Epithelial cell of proximal tubule (primary cell): ENCODE measurements at places on chromosomes 7 and 10. TPM values are rescaled to one million over a fixed set of nuclear protein-coding genes. Genes with fewer than 3 reads are reported as not detected.

Gene PRLHR
- not detected in 2 replicates for total RNA-seq

Gene TET1
- total RNA-seq = 0.52 and 1.0 TPM in 2 replicates

Gene GARIN1A
- total RNA-seq = 0.07 TPM in 1 of 2 replicates, not detected in the other

Gene OR2A1
- 0.17 TPM in 1 of 2 replicates, not detected in the other for total RNA-seq

Gene TFPI2
- total RNA-seq = 144 and 162 TPM in 2 replicates

Gene ZC3HAV1L
- 15.8 and 39.3 TPM in 2 replicates for total RNA-seq

Gene DDC
- 0.29 and 1.4 TPM in 2 replicates for total RNA-seq

Gene GPNMB
- 10.6 and 10.9 TPM in 2 replicates for total RNA-seq

Gene AOAH
- 0.51 and 1.2 TPM in 2 replicates for total RNA-seq

Gene CPA1
- total RNA-seq = not detected in 2 replicates

Gene IDI1
- 40.7 and 118 TPM in 2 replicates for total RNA-seq

Gene GSTO1
- 195 and 207 TPM in 2 replicates for total RNA-seq

Gene TAS2R40
- not detected in 2 replicates for total RNA-seq

GRCh38 chr7:2567679-2568278, 9.0 kb downstream of the IQCE start:
- no peak for DNase-seq

GRCh38 chr10:104247513-104248146, 7.1 kb upstream of the GSTO1 start:
- DNase-seq = no peak

DNA sequence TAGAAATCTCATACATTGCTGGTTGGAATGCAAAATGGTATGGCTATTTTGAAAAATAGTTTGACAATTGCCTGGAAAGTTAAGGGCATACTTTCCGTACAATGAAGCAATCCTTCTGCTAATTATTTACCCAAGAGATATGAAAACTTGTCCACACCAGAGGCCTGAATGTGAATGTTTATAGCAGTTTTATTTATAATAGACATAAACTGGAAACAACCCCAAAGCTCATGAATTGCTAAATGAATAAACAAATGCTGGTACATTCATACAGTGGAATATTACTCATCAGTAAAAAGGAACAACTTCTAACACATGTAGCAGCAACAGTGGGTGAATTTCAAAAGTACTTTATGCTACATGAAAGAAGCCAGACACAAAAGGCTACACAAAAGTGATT, 42.7 kb downstream of the MMRN2 start:
- DNase-seq = no peak

DNA sequence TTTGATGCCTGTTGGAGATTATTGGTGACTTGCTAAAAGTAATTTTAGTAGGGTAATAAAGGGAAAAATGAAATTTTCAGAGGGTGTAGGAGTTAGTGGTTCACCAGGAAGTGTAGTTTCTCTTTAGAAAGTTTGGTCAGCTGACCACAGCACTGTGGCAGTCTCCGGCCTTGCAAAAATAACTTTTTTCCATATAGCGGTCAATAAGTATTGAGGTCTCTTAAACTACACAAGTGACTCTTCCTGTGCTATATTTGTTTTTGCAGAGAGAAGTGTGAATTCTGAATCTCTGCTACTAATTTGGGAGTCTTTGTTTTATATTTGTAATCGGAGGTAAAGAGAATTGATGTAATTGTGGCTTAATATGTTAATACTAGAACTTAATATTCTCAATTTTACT, 24.3 kb downstream of the PTPN12 start:
- no peak for DNase-seq

GRCh38 chr7:134182078-134182477, 54.9 kb downstream of the LRGUK start:
- no peak for DNase-seq

- DNase-seq = no peak
These were observed 696 bp downstream of the MALSU1 start for GRCh38 chr7:23299770-23300300.

GRCh38 chr7:13290975-13291374, 603.5 kb downstream of the ARL4A start:
- no peak for DNase-seq

DNA sequence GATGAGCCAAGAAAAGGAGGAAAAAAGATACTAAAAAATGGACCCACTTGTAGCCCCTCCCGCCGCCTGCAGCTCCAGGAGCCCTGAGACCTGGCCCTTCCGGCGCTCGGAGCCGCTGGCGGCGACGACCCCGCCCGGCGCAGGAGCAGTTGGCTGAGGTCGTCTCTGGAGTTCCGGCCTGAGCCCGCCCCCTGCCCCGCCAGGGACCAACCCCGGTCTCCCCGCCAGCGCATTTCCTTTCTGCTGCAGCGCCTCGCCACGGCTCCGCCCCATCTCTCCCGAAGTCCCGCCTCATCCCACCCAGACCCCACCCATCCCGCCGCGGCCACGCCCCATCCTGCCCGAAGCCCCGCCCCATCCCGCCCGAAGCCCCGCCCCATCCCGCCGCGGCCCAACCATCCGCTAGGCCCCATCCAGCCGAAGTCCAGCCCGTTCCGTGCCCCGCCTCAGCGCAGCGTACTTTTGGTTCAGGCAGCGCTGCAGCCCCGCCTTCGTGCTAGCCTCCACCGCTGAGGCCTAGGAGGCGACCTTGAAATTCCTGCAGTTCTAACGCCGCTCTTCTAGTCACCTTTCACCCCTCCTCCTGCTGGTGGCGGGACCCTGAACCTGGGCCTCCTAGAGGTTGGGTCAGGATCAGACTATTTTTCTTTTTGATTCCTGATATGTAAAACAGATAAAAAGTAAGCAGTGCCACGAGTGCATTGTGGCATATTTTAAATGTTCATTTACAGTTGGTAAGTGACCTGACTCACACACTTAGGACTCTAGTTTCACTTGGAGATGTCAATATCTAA, at the start of gene STN1:
TSS of gene STN1 (minus strand) at position 132 of the 794 bp plus-strand sequence. CDS start 590 bp downstream, outside the sequence.
- DNase-seq = peak; percentile 59

DNA sequence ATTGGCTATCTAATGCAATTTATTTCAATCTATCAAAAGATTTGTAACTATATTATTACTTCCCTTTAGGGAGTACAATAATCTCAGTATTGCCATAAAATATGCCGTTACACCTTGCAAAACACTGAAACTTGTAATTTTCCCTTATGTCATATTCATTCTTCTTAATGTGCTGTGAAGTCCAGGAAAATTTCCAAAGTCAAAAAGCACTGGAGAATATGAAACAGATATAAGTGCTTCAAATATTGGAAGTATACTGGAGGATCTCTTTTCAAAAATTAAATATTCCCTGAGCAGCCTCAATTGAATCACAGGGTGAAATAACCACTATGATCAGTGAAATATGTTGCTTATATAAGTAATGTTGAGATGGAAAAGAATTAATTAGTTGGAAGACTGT, 356.0 kb downstream of the PPP1R3A start:
- DNase-seq = no peak

DNA sequence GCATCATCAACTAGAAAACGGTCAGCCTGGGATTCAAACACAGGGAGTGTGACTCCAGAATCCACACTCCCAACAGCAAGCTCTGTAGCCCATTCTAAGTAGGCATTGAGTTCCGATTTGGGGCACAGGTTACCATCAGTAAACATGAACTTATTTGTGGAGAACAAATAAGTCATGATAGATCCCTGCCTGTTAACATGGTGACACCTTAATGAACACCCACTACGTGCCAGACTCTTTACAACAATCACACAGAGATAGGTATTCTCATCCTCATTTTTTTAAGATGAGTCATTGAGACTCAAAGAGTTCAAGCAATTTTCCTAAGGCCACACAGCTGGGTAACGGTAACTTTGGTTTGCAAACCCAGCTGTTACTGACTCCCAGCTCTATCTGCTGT, 91.5 kb downstream of the LYZL2 start:
- DNase-seq = no peak

GRCh38 chr7:111650456-111650999, 88.2 kb upstream of the IMMP2L start:
- no peak for DNase-seq

GRCh38 chr10:20745556-20746375, 151.3 kb downstream of the NEBL start:
- DNase-seq = no peak

- DNase-seq = no peak
These were observed 179.2 kb upstream of the FAM3C start for GRCh38 chr7:121575194-121575765.

DNA sequence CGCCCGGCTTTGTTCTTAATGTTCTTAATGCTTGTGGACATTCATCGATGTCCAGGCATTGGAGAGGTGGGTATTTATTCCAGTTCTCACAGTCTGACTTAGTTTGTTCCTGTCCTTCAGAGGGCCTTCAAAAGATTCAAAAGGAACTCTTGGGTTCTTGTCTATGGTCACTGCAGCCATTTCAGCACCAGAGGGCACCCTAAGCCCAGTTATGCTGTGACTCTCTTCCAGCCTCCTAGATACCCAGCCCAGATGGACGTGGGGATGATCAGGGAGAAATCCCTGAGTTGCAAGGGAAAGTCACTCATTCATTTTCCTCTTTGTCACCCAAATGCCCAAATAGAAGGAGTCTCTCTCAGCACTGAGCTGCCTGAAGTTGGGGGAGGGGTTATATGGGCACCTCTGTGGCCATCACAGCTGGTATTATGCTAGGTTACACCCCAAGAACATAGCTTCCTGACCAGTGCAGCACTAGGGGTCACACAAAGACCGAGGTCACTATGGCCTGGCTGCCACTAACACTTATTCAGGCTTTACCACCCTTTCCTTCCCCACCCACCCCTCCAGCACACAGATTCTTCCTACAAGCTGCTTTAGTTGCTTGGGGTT, 26.5 kb upstream of the CCDC126 start:
- peak; percentile 25 for DNase-seq

DNA sequence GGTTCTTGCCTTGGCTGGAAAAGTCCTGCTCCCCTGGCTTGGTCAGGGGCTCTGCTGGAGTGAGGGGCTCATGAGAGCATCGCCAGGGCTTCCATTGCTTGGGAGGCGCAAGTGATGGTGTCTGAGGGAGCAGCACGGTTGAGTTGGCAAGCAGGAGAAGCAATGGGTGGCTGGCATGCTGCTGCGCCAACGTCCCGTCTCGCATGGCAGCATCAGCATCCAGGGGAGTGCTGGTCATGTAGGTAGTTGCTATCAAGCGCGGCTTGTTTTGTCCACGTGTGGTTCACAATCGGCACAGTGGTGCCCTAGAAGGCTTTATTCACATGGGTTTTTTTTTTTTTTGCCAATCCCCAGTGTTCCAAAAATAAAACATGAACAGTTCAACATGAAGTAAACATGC, 3.8 kb downstream of the PYROXD2 start:
- no peak for DNase-seq

- no peak for DNase-seq
These were observed 9.0 kb upstream of the COMTD1 start for GRCh38 chr10:75244487-75245353.

DNA sequence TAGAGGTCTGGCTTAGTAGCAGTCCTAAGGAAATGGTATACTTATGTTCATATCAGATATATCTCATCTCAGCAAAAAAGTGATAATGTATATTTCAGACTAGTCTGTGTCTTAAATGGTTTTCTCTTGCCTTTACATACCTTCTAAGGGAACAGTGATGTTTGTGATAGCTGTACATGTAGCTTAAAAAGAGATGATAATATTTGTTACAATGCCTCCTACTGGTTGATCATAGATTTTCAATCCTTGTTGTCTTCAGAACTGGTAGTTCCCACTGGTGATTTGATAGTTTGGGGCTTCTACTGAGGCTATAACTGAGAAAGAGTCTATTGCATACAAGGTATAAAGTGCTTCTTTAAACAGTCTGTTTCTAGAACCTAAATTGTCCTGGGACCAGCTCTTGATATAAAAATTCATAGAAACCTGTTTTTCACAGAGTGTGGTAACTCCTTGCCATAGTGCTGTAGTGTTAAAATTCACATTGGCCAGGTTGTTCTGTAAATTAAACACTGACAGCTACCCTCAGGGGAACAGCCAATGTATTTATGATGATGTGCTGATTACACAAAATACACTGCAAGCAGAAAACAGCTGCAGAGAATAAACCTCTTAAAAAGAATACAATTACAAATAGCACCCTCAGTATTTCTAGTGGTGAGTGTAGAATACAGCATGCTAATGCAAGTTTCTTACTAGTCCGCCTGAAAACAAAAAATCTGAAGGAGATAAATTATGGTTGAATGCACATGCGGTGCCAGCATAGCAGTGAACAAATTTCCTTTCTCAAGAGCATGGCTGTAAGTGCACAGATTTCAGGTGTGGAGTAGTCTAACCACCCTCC, 90.3 kb downstream of the BTRC start:
- no peak for DNase-seq

- DNase-seq = no peak
These were observed 224.3 kb upstream of the PLXNA4 start for GRCh38 chr7:132800522-132800921.

DNA sequence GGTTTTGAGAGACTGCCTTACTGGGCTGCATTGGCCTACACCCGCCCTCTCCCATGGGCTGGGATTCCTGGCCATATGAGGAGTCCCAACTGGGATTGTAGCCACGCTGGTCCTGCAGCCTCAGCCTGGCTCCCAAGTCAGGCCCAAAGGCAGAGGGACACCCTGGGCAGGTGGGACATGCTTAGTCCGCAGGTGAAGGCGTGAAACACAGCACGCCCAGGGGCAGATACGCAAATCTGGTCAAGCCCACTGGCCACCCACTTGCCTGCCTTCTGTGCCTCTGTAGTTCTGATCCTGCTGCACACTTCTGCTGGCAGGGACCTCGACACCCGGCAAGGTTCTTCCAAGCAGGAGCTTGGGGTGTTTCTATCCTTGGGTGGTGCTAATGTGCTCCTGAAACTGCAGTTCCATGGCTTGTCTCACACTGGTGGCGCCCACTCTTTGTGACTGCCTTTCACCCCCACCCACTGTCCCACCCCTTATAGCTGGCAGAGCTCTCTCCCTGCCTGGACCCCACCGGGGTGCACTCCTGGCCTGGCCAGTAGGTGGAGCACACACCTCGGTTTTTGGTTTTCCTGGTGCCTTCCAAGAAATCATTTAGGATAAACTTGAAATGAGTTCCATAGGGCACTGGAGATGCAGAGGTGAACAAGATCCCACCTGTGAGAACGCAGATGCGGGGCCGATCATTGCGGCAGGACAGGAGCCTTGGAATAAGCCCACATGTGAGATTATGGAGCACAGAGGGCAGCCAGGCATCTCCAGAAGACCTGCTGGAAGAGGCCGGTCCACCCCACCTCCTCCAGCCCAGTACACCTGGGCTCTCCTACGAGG, 47.9 kb downstream of the MKI67 start:
- no peak for DNase-seq
